ENCODE measurements at places on chromosomes 5 and 9. TPM values are rescaled to one million over a fixed set of nuclear protein-coding genes. Genes with fewer than 3 reads are reported as not detected.
A peak's percentile ranks its signal among the peaks of the same experiment; 100 is the strongest.

DNA sequence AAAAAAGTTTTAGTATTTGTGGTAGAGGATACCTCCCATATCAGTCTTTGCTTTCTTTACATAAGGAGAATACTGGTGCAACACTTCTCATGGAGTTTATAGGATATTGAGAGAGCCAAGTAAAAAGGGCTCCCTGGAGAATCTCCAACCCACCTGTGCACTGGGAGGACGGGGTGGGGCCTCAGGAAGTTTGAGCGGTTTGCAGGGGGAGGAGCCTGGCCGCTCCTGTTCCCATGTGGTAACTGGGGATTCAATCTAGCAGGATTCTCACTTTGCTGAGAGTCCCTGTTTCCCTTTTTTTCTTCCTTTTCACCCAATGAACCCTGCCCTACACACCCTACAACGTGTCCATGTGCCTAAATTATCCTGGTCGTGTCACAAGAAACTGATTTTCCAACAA is 82.8 kb downstream of the APTX start:
- no peak for DNase-seq

Gene SLC22A5
- polyA plus RNA-seq = 7.5 TPM

DNA sequence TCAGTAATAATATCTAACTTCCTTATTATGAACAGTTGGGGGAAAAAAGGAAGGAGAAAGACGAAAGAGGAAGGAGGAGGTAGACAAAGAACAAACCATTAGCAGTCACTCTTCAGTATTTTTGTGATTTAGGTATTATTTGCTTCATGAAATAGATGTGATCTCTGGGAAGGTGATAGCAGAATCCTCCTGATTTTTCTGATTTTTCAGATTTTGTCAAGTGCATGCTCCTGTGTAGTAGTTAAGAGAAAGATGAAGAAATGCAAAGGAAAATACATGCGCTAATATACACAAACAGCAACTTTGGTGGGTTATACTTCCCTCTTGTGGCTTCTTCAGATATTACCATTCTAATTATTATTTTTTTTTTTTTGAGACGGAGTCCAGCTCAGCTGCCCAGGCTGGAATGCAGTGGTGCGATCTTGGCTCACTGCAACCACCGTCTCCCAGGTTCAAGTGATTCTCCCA is 31.6 kb downstream of the LMNB1 start:
- DNase-seq = peak; percentile 29

DNA sequence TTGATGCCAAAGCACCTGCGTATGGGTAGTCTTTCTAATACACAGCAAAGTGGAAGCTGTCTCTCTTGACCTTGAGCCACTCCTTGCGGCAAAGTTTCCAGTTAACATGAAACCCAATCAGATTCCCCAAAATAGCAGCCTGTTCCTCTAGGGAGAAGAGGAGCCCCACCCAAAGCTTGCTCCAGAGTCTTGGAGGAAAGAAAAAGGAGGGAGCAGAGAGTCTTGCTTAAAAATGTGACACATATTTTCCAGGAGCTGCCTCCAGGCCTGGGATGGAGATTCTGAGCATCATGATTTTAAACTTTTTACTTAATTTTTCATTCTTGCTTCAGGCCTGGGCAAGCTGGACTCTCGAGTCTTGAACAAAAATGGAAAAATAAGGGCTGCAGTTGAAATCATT is 223.5 kb upstream of the TNC start:
- peak; percentile 64 for DNase-seq

GRCh38 chr5:53091289-53091688 is 18.3 kb downstream of the MOCS2 start:
- DNase-seq = no peak

DNA sequence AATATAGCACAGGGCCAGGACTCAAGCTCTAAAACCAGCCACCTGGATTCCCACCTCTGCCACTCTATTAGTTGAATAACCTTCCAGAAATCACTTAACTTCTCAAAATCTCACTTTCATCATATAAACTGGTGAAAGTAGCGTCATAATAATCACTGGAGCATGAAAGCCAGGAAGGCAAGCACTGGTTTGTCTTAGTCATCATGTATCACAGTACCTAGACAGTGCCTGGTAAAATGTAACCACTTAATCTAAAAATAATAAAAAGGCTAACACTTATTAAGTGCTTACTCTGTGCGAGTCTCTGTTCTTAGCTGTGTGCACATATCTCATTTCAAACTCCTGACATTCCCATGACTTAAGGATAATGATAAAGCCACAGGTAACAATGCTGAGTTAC is 109.4 kb downstream of the ASTN2 start:
- no peak for DNase-seq

- no peak for DNase-seq
Measured at GRCh38 chr5:140266471-140267200, 36.3 kb downstream of the PFDN1 start.

GRCh38 chr5:91206103-91206502 is 177.0 kb downstream of the ARRDC3 start:
- DNase-seq = no peak

Gene ANKRD18B
- 0.16 TPM for polyA plus RNA-seq

Gene ORM2
- polyA plus RNA-seq = not detected

Gene SPINK4
- not detected for polyA plus RNA-seq

- DNase-seq = no peak
Measured at GRCh38 chr9:89593727-89594427, 10.9 kb upstream of the GADD45G start.

DNA sequence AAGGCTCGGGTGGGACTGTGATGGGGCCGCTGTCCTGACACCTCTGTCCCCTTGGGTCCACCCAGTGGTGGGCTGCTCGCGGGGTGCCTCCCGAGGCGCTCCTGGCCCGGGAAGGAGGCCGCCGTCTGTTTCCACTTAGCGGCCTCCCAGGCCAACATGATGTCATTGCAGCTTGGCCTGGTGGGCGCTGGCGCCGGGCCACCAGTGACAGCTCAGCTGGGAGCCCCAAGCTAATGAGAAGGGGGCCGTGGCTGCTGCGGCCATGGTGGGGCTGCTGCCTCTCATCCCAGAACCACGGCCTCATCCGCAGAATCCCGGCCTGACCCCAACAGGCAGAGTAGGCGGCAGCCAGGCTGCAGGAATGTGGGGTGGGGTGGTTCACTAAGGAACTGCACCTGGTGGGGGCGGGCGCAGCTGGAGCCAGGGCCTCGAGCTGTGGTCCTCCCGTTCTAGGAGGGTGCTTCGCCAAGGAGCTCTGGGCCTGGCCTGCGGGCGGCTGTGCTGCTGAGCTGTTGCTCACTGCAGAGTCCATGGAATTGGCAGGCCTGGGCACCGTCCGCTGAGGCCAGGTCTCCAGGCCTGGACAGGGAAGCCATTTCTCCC is 123.5 kb upstream of the COL5A1 start:
- peak; percentile 65 for DNase-seq

Gene GZMA
- polyA plus RNA-seq = not detected

Gene IPPK
- 10.2 TPM for polyA plus RNA-seq

Gene LMAN2
- polyA plus RNA-seq = 76.1 TPM

GRCh38 chr5:891837-892393 is 686 bp downstream of the BRD9 start:
- DNase-seq = peak; percentile 25

Gene NXNL2
- polyA plus RNA-seq = 0.32 TPM
